ENCODE measurements at places on chromosomes 1 and 21. TPM values are rescaled to one million over a fixed set of nuclear protein-coding genes. Genes with fewer than 3 reads are reported as not detected.

- peak; percentile 69 for DNase-seq
Measured at GRCh38 chr1:246782120-246782900, 58.1 kb downstream of the SCCPDH start.

GRCh38 chr1:241012708-241013340, 344.2 kb downstream of the RGS7 start:
- no peak for DNase-seq

GRCh38 chr1:23825762-23826522, 713 bp upstream of the HMGCL start:
- no peak for DNase-seq

DNA sequence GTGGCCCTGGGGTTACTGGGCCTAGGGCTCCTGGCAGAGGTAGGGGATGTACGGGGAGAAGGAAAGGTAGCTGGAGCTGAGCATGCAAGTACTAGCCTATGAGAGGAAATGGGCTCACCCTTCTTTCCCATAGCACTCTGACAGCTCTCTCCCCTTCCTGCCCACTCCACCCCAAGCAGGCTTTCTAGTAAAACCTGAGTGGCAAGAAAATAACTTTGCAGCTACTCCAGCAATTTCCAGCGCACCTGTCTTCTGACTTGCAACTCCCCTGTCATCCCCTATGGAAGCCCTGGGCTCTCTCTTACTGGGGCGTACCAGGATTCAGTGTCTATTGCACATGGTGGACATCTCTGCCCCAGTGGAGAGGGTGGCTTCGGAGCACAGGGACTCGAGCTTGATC, 6.7 kb upstream of the IVL start:
- DNase-seq: no peak

- DNase-seq: no peak
Measured at GRCh38 chr1:2534687-2535441, 4.8 kb upstream of the HES5 start.

DNA sequence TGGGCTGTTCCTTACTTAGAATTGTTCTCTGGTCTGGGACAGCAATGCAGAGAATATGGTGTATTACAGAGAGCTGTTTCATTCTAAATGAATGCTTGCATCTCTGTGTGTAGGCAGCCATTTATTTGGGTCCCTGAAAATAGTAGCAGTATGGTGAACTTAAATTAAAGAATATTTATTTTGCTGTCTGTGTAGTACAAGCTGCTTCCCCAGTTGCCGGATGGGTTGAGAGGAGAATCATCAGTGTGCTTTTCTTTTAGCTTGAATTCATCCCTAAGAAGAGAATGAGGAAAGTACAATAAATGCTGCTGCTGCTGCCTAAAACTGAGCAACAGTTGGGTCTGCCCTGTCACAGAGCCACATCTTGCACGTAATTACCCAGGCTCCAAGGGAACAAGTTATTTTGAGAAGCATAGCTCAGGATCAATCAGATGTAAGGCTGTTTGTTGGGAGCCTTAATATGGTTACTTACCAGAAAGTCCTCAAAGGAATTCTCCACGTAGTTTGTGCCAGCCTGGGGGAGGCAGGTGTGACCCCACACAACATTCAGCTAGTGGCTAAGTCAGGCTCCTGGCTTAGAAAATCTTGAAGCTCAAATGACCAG, 16.6 kb downstream of the ACTN2 start:
- no peak for DNase-seq

DNA sequence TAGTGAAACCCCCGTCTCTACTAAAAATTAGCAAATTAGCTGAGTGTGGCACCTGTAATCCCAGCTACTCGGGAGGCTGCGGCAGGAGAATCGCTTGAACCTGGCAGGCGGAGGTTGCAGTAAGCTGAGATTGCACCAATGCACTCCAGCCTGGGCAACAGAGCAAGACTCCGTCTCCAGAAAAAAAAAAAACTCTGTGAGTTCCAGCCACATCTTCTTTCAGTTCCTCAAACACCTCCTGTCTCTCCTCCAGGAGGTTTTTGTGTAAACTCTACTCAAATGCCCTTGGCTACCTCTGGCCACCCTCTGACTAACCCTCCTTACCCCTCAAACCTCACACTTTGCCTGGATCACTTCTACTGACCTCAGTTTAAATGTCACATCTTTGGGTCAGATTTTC, 38.1 kb downstream of the RCSD1 start:
- DNase-seq: no peak

DNA sequence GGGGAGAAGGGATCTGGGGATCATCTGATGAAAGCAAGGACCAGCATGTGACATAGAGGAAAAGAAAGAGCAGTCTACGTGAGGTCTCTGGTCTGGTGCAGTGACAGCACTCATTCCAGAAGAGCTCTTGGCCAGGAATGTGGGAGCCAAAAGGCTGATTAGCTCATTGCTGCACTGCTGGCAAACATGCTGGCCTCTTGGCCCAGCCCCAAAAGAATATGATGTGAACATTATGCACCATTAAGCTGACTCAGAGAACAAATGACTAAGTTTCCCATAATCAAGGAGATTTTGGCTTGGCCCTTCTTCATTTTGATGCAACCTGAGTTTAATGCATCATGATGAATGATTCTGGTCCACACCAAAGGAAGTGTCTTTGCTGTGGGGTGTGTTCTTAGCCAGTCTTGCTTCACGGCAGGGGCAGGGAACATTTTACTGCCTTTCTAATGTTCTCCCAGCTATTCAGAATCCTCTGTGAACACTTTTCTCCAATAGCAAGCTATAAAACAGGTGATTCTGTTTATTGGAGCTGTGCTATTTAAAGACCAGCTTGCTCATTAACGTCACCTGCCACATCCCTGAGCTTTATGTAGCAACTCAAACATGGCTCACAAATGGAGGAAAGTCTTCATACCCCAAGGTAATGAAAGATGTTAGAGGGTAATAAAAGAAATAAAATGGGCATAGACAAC, 55.1 kb downstream of the PCBP3 start:
- DNase-seq: no peak

DNA sequence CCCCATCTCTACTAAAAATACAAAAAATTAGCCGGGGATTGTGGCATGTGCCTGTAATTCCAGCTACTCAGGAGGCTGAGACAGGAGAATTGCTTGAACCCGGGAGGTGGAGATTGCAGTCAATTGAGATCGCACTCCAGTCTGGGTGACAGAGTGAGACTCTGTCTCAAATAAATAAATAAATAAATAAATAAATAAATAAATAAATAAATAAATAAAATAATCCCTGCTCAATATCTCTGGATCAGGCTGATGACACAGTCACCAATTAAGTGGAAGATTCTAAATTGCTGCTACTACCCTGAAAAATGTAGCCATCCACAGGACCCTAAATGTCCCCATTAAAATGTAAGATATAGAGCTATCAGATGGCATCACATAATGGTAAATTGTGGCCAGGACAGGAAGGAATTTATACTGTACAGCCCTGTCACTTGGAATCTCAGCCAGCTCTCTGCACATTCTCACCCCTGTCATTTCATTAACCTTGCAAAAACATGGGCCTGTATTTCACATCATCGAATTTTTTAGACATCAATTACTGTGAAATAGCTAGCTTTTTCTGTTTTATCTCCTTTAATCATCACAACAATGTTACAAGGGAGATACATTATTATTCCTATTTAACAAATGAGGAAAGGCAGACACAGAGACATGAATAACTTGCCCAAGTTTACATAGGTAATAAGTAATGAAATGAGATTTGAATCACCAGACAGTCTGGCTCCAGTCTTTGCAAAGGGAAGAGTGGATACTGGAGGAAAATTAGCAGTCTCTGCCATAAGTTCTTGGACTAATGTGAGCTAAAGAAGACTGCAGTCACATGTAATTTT, 56.7 kb upstream of the NTPCR start:
- no peak for DNase-seq

GRCh38 chr1:198776602-198777029, 137.8 kb downstream of the PTPRC start:
- DNase-seq: no peak

- no peak for DNase-seq
Measured at GRCh38 chr1:59266927-59267293, 30.0 kb upstream of the FGGY start.

DNA sequence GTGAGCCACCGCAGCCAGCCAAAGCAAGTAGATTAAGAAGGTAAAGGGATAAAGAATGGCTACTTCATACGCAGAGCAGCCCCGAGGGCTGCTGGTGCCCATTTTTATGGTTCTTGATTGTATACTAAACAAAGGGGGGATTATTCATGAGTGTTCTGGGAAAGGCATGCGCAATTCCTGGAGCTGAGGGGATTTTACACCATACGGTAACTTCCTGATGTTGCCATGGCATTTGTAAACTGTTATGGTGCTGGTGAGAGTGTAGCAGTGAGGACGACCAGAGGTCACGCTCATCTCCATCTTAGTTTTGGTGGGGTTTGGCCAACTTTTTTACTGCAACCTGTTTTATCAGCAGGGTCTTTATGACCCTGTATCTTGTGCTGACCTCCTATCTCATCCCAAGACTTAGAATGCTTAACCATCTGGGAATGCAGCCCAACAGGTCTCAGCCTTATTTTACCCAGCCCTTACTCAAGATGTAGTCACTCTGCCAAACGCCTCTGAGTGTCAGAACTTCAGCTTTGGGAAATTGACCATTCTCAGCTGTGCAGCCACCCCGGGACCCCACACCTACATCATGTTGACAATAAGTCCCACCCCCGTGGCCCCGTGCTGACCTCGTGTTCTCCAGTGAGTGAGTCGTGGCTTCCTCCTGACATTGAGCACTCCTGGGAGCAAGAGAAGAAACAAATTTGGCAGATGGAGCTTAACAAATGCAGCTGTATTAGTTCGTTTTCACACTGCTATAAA, 149.4 kb upstream of the COL6A1 start:
- no peak for DNase-seq

DNA sequence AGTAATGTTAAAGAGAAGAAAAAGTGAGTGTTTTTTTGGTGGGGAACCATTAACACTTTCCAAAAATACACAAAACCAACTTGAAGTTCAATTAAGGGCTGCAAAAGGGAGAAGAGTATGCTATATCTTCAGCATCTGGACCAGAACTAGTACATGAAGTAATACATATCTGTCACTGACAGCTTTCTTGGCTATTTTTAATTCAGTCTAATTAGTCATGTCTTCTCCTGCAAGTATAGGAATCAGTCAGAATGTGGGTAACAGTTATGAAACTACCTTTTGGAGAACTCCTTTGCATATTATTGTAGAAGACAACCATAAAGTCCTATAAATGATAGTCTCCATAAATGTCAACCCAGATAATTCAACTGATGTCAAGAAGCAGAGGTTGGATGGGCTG, 901.2 kb downstream of the TTLL7 start:
- DNase-seq: no peak

GRCh38 chr1:113191579-113192076, 118.6 kb downstream of the LRIG2 start:
- DNase-seq: no peak

DNA sequence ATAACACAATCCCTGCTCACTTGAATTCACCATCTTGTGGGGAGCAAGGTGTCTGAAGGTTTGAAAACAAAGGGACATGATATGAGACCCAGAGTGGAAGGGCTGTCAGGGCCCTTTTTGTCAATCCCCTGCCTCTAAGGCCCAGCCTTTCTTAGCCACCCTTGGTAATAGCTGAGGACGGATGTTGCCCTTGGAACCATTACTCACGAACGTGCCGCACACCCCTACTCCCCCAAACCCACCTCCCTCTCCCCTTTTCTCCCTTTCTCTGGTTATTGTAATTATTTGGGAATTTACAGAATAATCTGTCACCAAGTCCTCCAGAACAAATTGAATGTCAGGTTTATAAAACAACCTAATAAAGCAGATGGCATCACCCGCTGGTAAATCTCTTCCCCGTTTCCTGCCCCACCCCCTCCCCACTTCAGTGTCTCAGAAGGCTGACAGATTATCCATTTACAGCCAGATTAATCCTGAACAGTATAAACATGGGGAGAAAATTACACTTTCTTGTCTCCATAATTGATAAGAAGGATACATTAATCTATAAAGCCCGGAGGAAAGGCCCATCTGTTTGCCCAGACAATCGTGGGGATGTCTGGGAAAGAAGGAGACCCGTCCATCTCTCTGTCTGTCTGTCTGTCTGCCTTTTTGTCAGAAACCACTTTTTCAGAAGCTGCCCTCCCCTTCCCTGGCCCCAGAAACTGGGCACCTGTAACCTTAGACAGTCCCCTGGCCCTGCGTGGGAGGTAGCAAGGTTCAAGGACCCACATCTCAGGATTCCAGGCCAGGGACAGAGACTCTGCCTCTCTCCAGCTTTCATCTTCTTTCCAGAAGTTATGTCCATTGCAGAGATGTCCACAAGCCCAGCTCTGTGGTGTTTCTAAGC, 60.6 kb upstream of the CD34 start:
- no peak for DNase-seq

DNA sequence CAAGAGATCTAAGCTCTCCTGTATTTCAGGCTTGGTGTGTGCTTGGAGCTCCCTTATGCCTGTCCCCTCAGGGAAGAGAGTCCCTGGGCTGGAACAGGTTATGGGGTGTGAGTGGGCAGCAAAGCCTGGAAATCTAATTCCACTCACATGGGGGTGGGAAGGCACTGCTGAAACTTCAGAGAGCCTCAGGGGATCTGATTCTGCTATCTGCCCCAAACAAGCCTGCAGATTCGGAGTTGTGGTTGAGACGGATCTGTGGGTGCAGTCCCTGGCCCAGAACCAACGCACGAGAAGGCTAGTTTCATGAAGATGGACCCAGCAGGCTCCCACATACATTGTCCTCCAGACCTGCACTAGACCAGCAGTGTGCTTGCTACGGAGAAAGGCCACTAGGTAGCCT, 2.9 kb downstream of the BLACAT1 start:
- DNase-seq: no peak

GRCh38 chr1:224450561-224451350, 16.2 kb upstream of the WDR26 start:
- no peak for DNase-seq

GRCh38 chr1:202639500-202639899, 70.8 kb downstream of the SYT2 start:
- no peak for DNase-seq

GRCh38 chr1:169325117-169325516, 42.5 kb downstream of the NME7 start:
- DNase-seq: no peak

CTTNBP2NL gene
- total RNA-seq: 31.7 TPM

SMCP gene
- total RNA-seq: not detected

KCNK2 gene
- 1.6 TPM for total RNA-seq

EXOSC10 gene
- 36.1 TPM for total RNA-seq

DMRTA2 gene
- not detected for total RNA-seq

CRYBG2 gene
- total RNA-seq: not detected

OR14K1 gene
- not detected for total RNA-seq

TLCD4 gene
- 10.4 TPM for total RNA-seq

OR2L2 gene
- total RNA-seq: 0.08 TPM

S100A16 gene
- 60.7 TPM for total RNA-seq

CRYAA gene
- total RNA-seq: not detected

IFT25 gene
- total RNA-seq: 24.3 TPM

COL11A1 gene
- 0.28 TPM for total RNA-seq

AQP10 gene
- not detected for total RNA-seq

NEK2 gene
- not detected for total RNA-seq
